ENCODE measurements at places on chromosomes 16 and 17. TPM values are rescaled to one million over a fixed set of nuclear protein-coding genes. Genes with fewer than 3 reads are reported as not detected.

The ZNF423 gene
- total RNA-seq = 0.07 TPM

The RGS9 gene
- 7.4 TPM for total RNA-seq

The CPD gene
- total RNA-seq = 34.6 TPM

The ALDH3A1 gene
- total RNA-seq = 780 TPM

The TNFRSF12A gene
- total RNA-seq = 615 TPM

The CASKIN2 gene
- 12.0 TPM for total RNA-seq

The TEKT1 gene
- total RNA-seq = 0.07 TPM

Data from A549 treated with AZD2906 at 1 μM for 4 hours (cell line).